Glutamatergic neuron (in vitro differentiated cells): ENCODE measurements at places on chromosomes 5 and 9. TPM values are rescaled to one million over a fixed set of nuclear protein-coding genes. Genes with fewer than 3 reads are reported as not detected.
A peak's percentile ranks its signal among the peaks of the same experiment; 100 is the strongest.

DNA sequence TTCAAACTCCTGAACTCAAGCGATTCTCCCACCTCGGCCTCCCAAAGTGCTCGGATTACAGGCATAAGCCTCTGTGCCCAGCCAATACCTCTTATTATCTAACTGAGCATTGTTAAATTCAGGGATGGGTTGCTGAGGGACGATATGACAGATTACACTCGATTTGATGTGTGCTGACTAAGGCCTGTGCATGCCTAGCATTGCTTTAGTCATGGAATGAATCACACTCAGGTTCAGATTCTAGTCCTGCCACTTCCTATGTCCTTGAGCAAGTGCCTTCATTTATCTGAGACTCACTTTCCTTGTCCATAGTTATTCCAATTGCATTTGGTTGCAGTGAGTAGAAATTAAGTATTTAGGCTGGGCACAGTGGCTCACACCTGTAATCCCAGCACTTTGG is 19.5 kb downstream of the THBS4 start:
- H3K4me1 ChIP-seq, result no peaks in the 10 kb centered on the region
- H3K27me3 ChIP-seq, result no peaks in the 10 kb centered on the region
- H3K4me3 ChIP-seq, result no peak overlapping the region

The TRPM3 gene
- 3.3 TPM for total RNA-seq

GRCh38 chr5:135219868-135220267 is 179.2 kb downstream of the MACROH2A1 start:
- peaks cover 12% of the 10 kb centered on the region for H3K27me3 ChIP-seq
- H3K4me3 ChIP-seq, result no peak overlapping the region
- H3K27ac ChIP-seq, result no peak overlapping the region

- H3K4me1 ChIP-seq, result peaks cover 31% of the 10 kb centered on the region
- no peak overlapping the region for H3K27ac ChIP-seq
- DNase-seq, result no peak
- H3K27me3 ChIP-seq, result no peaks in the 10 kb centered on the region
Measured at GRCh38 chr5:74432216-74432615, 208.3 kb downstream of the ENC1 start.

The BTNL9 gene
- 37.9 TPM for total RNA-seq

The BAAT gene
- total RNA-seq, result 0.54 TPM

DNA sequence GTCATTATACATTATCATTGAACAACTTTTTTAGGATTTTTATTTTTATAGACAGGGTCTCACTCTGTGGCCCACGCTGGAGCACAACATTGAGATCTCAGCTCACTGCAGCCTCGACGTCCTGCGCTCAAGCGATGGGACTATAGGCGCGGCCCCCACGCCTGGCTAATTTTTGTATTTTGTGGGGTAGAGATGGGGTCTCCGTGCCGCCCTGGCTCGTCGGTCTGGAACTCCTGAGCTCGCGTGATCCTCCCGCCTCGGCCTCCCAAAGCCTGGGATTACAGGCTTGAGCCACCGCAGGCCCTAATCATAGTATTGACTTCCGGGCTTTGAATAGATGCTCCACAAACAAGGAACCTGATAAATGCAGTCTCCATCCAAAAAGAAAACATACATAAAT is 1.4 kb upstream of the EDF1 start:
- no peaks in the 10 kb centered on the region for H3K27me3 ChIP-seq
- H3K27ac ChIP-seq, result no peak overlapping the region
- H3K36me3 ChIP-seq, result peaks cover 11% of the 10 kb centered on the region
- no peak for DNase-seq
- H3K4me1 ChIP-seq, result peaks cover 3% of the 10 kb centered on the region

DNA sequence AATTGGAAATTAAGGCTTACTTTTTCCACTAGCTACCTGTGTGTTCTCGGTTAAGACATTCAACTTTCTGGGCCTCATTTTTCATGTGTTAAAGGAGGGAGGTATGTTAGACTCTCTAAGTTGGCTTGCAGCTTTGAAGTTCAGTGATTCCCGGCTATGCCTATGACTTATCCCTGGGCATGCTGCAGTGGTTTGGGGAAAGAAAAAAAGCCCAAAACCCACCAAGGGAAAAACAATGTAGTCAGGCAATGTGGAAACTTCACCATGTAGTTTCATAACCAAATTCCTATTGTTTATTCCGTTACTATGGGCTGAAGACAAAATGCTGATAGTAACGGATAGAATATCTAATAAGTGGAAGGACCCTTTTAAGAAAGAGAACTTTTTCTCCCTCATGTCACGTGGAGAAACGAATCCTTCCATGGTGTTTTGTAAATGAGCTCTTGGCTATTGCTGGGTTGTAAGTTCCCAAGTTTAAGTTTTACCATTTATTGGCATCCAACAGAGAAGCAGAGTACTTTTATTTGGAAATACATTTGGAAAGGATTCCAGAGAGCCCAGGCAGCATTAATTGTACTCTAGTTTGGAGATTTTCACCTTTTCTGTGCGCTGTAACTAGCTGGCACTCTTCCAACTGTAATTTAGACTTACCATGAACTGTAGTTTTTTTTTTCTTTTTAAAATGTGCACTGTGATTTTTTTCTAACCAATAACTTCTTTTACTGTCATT is 84.9 kb upstream of the MPDZ start:
- no peak overlapping the region for H3K4me3 ChIP-seq
- no peaks in the 10 kb centered on the region for H3K4me1 ChIP-seq
- DNase-seq, result no peak
- no peak overlapping the region for H3K27ac ChIP-seq
- H3K36me3 ChIP-seq, result no peaks in the 10 kb centered on the region

The FBN2 gene
- 0.86 TPM for total RNA-seq

- H3K4me3 ChIP-seq, result no peak overlapping the region
- H3K36me3 ChIP-seq, result no peaks in the 10 kb centered on the region
- H3K4me1 ChIP-seq, result no peaks in the 10 kb centered on the region
- DNase-seq, result no peak
- no peaks in the 10 kb centered on the region for H3K27me3 ChIP-seq
Measured at GRCh38 chr5:78701795-78702410, 53.3 kb upstream of the LHFPL2 start.

- no peak for DNase-seq
- H3K36me3 ChIP-seq, result no peaks in the 10 kb centered on the region
- H3K27ac ChIP-seq, result no peak overlapping the region
- H3K27me3 ChIP-seq, result peaks cover 7% of the 10 kb centered on the region
- H3K4me3 ChIP-seq, result no peak overlapping the region
Measured at GRCh38 chr5:1961952-1962595, 79.3 kb upstream of the IRX4 start.

DNA sequence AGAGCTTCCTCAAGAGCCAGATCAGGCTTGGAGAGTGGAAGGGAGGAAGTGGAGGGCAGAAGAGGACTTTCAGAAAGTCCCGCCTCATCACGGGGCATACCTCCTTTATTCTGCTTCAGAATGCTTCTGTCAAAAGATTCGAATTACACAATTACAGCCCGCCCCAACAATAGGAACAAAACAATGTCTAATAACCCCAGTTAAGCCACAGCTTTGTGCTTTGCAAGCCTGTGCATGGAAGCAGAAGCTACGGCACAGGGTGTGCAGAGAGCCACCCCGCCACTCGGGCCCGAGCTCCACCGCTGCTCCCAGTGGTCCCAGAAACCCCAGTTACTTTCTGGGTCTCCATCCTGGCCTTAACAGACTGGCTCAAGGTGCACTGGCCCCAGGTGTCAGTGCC is 23.5 kb downstream of the HNRNPH1 start:
- no peak for DNase-seq
- H3K4me1 ChIP-seq, result peaks cover 10% of the 10 kb centered on the region
- H3K4me3 ChIP-seq, result no peak overlapping the region
- no peak overlapping the region for H3K27ac ChIP-seq

The SPINK4 gene
- not detected for total RNA-seq

DNA sequence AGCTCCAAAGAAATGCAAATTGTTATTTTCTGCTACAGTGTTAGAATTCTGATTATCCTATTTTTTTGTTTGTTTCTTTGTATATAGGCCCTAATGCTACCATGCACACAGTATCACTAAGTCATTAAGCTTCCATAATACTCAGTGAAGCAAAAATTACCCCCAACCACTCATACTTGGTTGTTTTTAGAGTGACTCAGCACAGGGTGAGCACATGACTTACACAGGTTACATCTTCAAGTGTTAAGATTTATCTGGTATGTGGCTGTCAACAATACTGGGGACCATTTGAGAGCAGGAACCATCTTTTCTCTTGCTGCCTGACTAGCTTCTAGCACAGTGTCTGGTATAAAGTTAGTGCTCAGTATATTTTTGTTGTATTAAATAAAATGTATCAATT is 255.8 kb upstream of the SLC24A2 start:
- H3K4me1 ChIP-seq, result peaks cover 9% of the 10 kb centered on the region
- DNase-seq, result no peak
- H3K36me3 ChIP-seq, result no peaks in the 10 kb centered on the region
- no peaks in the 10 kb centered on the region for H3K27me3 ChIP-seq
- H3K4me3 ChIP-seq, result no peak overlapping the region
- no peak overlapping the region for H3K27ac ChIP-seq

DNA sequence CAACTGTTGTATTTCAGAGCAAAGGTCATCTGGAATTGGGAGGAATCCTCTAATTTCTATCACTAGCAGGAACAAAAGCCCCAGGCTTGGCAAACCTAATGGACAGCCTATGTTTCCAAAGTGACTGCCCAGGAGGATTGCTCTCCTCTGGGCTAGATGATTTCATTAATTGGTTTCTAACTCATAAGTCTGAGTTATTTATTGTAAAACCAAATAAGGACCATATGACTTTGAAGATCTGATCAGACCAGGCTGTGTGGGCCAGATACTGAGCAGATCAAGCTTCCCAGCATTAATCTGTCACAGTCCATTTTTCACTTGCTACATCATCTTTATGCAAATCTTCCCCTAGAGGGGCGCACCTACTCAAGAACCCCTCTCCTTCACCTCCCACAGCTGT is 125.2 kb downstream of the PRDM6 start:
- H3K36me3 ChIP-seq, result no peaks in the 10 kb centered on the region
- no peak overlapping the region for H3K27ac ChIP-seq
- no peak overlapping the region for H3K4me3 ChIP-seq
- H3K4me1 ChIP-seq, result peaks cover 3% of the 10 kb centered on the region
- no peak for DNase-seq

GRCh38 chr5:26143259-26143658 is 895.1 kb downstream of the CDH9 start:
- H3K36me3 ChIP-seq, result no peaks in the 10 kb centered on the region
- H3K4me1 ChIP-seq, result no peaks in the 10 kb centered on the region
- no peaks in the 10 kb centered on the region for H3K27me3 ChIP-seq
- no peak overlapping the region for H3K4me3 ChIP-seq

GRCh38 chr5:149732324-149733128 is 2.4 kb downstream of the PPARGC1B start:
- H3K27me3 ChIP-seq, result peaks cover 9% of the 10 kb centered on the region
- H3K27ac ChIP-seq, result peak overlapping the region; percentile 62
- H3K4me3 ChIP-seq, result peak overlapping the region; percentile 88
- peaks cover 8% of the 10 kb centered on the region for H3K4me1 ChIP-seq
- no peak for DNase-seq
- no peaks in the 10 kb centered on the region for H3K36me3 ChIP-seq

DNA sequence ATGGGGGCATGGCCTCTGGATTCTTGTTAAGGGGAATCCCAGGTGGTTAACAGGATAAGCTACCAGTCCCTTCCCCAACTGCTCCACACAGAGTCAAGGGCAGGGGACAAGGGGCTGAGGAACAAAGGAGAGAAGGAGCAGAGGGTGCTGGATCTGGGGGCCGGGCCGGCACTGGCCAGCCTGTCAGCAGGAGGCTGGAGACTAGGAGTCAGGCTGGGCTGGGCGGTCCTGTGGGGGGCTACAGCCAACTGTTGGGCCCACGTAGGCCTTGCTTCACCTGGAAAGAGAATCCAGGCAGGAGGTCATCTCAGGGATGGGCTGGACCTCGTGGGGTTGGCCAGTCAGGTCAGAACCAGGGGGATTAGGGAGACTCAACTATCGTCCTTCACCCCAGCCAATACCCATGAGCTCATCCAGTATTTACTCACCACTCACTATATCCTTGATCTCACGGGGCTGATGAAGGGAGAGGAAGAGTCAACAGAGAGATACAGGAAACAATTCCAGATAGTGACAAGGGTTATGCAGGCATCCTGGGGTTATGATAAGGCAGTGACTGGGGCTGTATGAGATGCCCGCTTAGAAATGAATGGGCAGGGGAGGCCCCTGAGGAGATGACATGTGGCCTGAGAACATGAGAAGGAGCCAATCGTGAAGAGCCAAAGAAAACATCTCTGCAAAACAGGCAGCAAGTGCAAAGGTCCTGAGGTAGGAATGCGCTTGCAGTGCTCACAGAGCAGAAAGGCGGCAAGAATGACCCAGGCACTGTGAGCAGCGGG is 47.9 kb upstream of the SLC25A51 start:
- H3K27ac ChIP-seq, result peak overlapping the region; percentile 28
- peaks cover 18% of the 10 kb centered on the region for H3K4me1 ChIP-seq
- peaks cover 3% of the 10 kb centered on the region for H3K27me3 ChIP-seq
- H3K4me3 ChIP-seq, result no peak overlapping the region
- DNase-seq, result no peak

DNA sequence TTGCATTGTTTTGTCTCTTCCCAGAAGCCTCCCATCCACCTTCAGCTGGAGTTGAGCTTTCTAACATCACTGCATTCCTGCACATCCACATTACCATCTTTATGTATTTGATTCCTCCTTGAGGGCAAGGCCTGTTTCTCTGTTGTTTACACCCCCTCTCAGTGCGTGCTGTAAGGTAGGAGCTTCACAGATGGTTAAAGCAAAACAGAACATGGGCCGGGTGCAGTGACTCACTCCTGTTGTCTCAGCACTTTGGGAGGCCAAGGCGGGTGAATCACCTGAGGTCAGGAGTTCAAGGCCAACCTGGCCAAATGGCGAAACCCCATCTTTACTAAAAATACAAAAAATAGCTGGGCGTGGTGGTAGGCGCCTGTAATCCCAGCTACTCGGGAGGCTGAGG is 110.9 kb downstream of the KCNIP1 start:
- H3K4me1 ChIP-seq, result peaks cover 71% of the 10 kb centered on the region
- DNase-seq, result no peak
- H3K27ac ChIP-seq, result peak overlapping the region; percentile 83
- peak overlapping the region; percentile 35 for H3K4me3 ChIP-seq

DNA sequence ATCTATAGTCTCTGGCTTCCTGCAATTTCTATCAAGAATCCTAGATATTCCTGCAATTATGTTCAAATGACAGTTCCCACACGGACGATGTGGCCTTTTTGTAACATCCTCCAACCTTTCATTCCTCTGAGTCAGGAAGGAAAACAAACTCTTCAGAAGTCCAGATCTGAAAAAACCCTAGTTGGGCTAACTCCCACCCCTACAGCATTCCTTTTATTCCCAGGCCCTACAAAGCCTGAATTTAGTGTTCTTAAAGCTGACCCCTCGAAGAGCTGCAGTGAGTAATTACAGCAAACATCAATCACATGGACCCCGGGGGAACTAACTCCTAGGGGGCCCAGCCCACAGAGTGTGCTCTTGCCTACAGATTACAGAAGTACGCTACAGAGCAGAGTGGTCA is 99.7 kb downstream of the SERINC5 start:
- peak; percentile 41 for DNase-seq
- H3K4me1 ChIP-seq, result peaks cover 9% of the 10 kb centered on the region
- no peaks in the 10 kb centered on the region for H3K27me3 ChIP-seq
- H3K4me3 ChIP-seq, result no peak overlapping the region
- no peaks in the 10 kb centered on the region for H3K36me3 ChIP-seq

GRCh38 chr5:177006265-177006972 is at the start of gene UIMC1:
TSS of gene UIMC1 (minus strand) at chr5:177006779. CDS start at chr5:176982615, 24,164 bp downstream.
- H3K36me3 ChIP-seq, result no peaks in the 10 kb centered on the region
- DNase-seq, result peak; percentile 96
- H3K27me3 ChIP-seq, result peaks cover 1% of the 10 kb centered on the region
- H3K4me1 ChIP-seq, result peaks cover 15% of the 10 kb centered on the region

- peak overlapping the region; percentile 71 for H3K4me3 ChIP-seq
- H3K27me3 ChIP-seq, result peaks cover 9% of the 10 kb centered on the region
- peaks cover 2% of the 10 kb centered on the region for H3K4me1 ChIP-seq
Measured at GRCh38 chr5:128539038-128539429, 989 bp upstream of the FBN2 start.

The ZNF169 gene
- total RNA-seq, result 4.9 TPM

- peaks cover 6% of the 10 kb centered on the region for H3K4me1 ChIP-seq
- H3K27ac ChIP-seq, result no peak overlapping the region
- H3K27me3 ChIP-seq, result peaks cover 45% of the 10 kb centered on the region
- H3K36me3 ChIP-seq, result no peaks in the 10 kb centered on the region
Measured at GRCh38 chr5:174733091-174733690, 8.8 kb downstream of the MSX2 start.
